ENCODE measurements at places on chromosomes 13 and 19.

DNA sequence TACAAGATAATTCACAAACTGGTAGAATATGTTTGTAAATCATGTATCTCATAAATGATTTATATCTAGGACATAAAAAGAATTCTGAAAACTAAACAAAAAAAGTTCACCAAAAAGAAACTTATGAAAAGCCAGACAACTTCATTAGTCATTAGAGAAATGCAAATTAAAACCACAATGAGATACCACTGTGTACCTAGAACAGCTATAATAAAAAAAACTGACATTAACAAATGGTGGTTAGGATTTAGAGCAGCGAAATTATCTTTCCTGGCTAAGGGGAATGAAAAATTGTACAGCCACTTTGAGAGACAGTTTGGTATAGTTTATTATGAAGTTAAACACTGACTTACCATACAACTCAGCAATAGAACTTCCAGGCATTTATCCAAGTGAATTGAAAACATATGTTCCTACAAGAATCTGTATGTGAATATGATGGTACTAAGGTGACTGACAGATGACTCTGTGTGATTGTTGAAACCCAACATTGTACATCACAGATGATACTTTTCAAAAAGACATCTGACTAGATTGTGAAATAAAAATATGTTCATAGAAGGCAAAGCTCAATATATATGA lies 41.8 kb downstream of the UGGT2 start:
- DNase-seq: no peak

GRCh38 chr19:41264581-41265394 lies 616 bp downstream of the HNRNPUL1 start:
- no peak for DNase-seq

GRCh38 chr13:59480396-59481259 lies 683.1 kb downstream of the DIAPH3 start:
- no peak for DNase-seq

- no peak for DNase-seq
Observed at GRCh38 chr13:48012668-48013067, 11.6 kb upstream of the SUCLA2 start.

DNA sequence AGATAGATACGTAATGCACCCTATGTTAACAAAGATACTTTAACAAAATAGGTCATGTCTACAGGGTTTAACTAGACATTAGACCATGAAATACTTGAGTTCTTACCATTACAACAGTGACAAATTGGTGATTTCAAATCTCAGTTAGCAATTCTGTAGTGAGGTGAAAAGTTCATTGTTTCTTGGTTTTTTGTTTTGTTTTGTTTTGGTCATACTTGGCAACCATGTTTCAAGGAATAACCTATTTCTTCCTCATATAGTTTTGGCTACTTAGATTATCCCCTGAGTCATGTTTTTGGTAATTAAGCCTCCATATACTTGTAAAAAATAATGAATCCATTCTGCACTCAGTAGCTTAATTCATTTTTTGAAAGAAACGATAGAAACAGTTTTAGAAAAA lies 1200.4 kb downstream of the DIAPH3 start:
- DNase-seq: no peak

- DNase-seq: no peak
Observed at GRCh38 chr19:22620401-22620800, 13.7 kb upstream of the ZNF492 start.

DNA sequence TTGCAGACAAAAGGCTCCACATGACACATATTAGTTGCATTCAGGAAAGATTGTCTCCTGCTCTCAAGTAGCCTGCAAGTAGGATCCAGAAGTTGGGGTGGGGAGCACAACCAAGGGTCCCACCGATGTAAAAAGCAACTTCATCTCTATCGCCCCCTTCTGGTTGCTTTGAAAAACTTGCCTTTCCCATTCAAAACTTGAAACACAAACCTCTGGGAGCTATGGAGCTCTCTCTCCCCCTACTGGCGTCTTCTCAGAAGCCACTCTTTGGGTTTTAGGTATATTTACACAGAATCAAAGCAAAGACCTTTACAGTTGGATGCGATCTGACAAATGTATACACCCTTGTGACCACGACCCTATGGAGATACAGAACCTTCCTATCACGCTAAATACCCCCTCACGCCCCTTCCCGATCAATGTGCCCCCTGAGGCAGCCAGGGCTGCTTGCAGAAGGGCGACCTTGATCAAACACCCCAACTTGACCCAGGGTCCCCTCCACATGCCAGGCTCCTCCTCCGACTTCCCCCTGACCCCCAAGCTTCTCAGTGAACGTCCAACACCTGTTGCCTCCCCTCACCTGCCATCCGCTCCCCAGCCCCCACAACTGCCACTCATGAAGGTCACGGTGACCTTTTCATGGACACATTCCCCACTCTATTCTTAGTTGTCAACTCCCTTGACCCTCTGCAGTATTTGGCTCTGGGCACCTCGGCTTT lies 10.1 kb downstream of the NOSIP start:
- peak; percentile 28 for DNase-seq
